ENCODE measurements at places on chromosomes 12 and 14.

GRCh38 chr12:8796831-8797626 is 25.4 kb upstream of the A2ML1 start:
- DNase-seq = no peak

DNA sequence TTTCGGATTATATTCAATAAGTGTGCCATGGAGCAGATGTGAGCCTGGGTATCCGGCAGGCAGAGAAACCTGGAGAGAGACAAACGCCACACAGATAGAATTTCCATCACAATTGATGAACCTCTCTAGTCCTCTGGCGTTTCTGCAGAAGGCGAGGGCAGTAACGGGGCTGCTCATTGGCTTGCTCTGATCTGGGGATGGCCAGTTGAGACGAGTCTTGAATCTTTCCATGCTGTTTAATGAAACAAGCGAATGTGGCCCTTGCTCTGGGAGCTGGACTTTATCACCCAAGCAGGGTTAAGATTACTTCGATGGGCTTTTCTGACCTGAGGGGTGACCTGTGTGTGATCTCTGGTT is 42.4 kb upstream of the CLMN start:
- no peak for DNase-seq

DNA sequence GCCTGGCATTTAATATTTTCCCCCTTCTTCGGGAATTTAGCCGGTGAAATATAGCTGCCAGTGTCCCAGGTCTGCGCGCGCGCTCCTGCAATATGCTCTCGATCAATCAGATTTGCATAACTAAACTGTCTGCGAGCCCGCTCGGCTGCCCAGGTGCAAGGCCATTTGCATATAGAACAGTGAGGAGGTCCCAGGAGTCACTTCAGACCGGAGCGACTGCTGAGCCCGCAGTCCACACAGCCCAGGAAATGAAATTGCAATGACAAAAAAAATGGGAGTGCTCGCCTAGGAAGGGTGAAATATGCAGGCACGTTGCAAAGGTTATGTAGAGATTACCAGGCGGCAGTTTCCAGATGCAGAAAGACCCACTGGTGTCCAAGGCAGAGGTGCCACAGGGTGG is 228.5 kb downstream of the VRK1 start:
- DNase-seq = no peak

GRCh38 chr12:115433014-115433634 is 749.1 kb upstream of the TBX3 start:
- no peak for DNase-seq

DNA sequence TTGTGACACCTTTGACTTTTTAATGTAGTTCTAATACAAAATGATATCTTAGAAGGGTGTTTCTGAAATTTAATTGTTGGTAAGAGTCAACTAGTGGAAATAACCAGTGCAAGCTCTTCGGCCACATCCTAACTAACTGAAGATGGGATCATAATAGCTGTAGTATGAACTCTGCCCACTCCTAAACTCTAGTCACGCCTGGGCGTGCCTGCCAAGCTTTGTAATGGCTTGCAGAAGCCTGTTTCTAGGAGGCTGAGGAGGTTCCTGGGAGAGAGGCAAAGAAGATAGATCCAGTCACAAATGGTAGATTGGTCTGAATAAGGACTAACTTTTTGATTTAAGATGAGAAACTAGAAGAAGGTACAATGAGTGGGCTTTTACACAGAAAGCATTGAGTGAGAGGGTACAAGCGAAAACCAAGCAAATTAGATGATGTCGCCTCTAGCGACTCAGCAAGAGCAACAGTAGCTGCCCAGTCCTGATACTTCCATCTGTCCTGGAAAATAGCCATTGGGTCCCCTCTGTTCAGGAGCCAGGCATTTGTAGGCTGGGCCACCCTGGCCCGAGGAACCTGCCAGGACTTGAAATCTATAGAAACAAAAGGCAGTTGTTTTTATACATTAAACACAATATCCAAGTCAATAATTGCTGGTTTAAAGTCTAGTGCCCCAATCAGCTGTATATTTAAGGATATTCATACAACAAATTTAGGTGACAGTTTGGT is 148.8 kb downstream of the SLC38A4 start:
- no peak for DNase-seq

DNA sequence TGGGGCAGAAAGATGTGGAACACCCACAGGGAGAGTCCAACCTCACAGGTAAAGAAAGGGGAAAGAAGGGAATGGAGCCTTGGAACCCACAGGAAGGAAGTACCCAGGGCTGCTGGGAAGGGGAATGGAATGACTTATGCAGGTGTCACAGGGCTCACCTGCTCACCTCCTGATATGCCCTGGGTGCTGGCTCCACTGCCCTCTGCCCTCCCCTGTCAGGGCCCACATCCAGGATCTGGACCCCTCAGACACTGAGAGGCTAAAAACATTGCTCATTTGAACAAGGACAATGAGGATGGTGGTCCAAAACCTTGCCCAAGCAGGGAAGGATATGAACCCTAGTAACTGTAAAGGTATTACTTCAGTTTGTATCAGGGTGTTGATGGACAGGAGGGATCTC is 19.3 kb downstream of the ZBTB39 start:
- DNase-seq = no peak

DNA sequence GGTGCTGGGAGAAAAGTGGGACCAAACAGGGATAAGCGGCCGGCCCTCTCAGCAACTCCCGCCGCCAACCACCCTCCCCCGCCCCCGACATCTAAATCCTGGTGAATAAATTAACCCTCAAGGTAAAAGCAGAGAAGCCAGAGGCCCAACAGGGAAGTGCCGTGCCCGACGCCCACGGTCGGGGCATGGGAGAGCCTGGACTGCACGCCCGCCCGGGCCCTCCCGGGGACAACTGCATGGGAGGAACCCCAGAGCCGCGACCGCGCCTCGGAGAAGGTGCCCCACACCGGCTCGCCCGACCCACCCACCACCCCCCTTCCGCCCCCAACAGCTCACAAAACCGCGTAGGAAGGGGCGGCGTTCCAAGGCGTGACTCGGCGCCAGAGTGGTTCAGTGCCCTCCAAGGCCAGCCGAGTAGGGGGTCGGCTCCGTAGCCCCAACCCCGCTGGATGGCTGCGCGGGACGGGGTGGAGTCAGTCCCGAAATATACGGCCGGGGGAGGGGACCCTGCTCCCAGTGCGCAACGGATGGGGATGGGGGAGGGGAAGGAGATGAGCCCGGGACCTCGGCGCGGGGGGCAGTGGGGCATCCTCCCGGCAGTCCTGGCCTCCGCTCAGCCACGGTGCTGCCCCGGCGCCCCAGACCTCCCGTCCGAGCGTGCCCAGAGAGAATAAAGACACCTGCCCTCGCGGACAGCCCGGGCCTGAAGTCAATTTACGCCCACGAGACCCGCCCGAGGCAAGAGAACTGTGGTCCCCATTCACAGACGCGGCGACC is 732 bp downstream of the SLC25A29 start:
- DNase-seq = peak; percentile 56

DNA sequence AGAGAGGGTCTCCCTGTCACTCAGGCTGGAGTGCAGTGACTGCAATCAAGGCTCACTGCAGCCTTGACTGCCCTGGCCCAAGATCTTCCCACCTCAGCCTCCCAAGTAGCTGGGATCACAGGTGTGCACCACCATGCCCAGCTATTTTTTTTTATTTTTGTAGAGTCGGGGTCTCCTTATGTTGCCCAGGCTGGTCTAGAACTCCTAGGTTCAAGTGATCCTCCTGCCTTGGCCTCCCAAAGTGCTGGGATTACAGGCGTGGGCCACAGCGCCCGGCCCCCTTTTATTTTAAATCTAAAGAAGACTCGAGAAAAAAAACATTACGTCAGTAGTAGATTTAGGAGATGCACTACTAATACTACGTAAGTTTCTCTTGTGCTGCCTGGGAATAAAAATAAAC is 14.3 kb downstream of the FOS start:
- no peak for DNase-seq

- no peak for DNase-seq
These were observed 41.4 kb upstream of the PTPRO start for GRCh38 chr12:15280930-15281329.

- no peak for DNase-seq
These were observed 82.6 kb upstream of the SLC38A4 start for GRCh38 chr12:46908236-46908935.

DNA sequence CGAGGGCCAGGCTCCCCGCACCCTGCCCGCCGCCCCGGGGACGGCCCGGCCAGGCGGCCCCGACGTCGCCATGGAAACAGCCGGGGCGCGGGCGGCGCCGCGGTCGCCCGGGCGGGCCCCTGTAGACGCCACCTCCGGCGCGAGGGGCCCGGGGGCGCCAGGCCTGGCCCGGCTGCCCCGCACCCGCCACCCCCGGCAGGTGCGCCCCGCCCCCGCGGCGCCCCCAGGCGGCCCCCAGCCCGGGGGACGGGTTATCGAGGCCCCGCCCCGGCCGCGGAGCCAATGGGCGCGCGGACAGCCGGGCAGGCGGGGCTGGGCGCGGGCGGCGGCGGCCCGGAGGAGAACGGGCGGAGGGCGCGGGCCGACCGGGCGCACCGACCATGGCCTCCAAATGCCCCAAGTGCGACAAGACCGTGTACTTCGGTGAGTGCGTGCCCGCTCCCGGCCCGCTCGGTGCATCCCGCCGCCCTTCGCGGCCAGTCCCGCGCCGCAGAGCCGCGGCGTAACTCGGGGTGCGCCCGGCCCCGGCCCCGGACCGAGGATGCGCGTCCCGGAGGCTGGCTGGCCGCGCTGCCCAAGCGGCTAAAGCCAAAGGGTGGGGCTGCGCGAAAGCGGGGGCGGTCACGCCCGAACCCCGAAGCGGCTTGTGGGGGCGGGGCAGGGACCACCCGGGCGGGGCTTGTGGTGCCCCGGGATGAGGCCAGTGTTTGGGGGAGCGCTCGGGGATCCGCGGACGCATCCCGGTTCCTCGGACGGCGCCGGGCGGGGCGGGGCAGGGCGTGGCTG is at the start of gene CRIP2:
TSS of gene CRIP2 (plus strand) at position 339 of the 786 bp plus-strand sequence. CDS start at position 381, 42 bp downstream.
- DNase-seq = no peak

DNA sequence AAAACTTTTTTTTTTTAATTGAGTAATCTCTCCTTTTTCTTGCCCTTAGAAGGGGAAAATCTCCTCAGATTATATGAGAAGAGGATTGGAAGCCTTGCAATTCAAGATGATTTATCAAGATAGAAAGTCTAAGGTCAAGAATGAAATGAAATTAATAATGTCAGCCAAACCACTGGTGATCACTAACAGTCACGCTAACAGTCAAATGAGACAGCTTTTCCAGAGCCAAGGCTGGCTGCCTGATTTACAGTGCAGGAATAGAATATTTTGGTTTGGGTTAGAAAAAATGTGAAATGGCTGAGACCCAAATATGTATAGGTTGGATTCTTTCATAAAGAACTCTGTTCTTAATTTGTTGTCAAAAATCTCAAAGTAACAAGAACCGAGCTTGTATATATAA is 204.3 kb downstream of the PPM1H start:
- DNase-seq = no peak

GRCh38 chr14:68230950-68231717 is 411.6 kb downstream of the RAD51B start:
- no peak for DNase-seq

- DNase-seq = no peak
These were observed 28.0 kb downstream of the ITGA7 start for GRCh38 chr12:55679691-55680090.

GRCh38 chr14:105255021-105255507 is 6.7 kb downstream of the BTBD6 start:
- DNase-seq = no peak

- no peak for DNase-seq
These were observed 334.8 kb upstream of the FAR2 start for GRCh38 chr12:28814246-28814645.

DNA sequence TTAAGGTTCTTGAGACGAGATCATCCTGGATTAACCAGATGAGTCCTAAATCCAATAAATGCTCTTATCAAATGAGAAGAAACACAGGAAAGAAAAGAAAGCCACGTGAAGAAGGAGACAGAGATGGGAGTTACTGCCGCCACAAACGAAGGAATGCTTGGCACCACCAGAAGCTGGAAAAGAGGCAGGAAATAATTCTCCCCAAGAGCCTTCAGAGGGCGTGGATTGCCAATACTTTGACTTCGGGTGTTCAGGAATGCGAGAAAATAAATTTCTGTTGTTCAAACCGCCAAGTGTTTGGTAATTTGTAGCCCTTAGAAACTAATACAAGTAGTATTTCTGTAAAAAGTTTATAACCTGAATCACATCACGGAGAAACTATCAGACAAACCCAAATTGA is 31.3 kb downstream of the ABCD2 start:
- no peak for DNase-seq

GRCh38 chr12:98001430-98001829 is 514.0 kb upstream of the TMPO start:
- no peak for DNase-seq

GRCh38 chr14:96204151-96205058 is at the start of gene BDKRB2:
Gene BDKRB2 (plus strand): TSS chr14:96204839. CDS start chr14:96237108, 32,269 bp downstream.
- DNase-seq = peak; percentile 60

- no peak for DNase-seq
These were observed 33.4 kb upstream of the ERGIC2 start for GRCh38 chr12:29414368-29414767.

DNA sequence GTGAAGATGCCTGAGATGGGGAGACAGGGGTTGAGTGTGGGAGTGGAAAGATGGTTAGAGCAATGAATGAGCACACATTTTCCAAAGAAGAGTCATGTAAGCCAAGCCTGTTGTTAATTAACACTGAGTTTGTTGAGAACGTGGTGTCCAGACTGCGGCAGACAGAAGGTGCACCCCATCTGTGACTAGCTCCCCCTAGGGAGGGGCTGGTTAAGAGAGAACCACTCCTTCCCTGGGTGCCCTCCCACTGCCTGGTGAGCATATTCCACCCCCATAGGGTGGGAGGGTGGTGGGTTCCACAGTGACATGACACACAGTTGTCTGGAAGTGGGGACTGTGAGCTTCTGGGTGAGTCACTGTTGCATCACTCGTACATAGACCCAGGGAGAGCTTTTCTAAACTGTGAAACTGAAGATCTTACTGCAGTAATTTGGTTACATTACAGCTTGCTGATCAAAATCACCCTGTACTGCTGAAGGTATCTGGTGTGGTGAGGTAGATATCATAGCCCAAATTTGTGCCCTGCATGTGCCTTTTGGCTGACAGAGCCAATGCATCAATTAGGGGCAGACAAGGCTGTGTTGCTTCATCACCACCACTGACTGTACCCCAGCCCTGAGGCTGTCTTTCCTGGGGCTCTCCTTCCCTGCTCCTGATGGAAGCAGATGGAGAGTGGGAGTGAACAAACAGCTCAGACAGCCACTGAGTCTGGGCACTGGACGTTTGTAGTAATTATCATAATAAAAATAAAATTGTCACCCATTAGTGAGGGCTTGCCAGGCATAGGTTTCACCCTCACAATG is 150.9 kb downstream of the EMP1 start:
- DNase-seq = no peak

- DNase-seq = no peak
These were observed 68.0 kb downstream of the SPTB start for GRCh38 chr14:64811676-64812075.

DNA sequence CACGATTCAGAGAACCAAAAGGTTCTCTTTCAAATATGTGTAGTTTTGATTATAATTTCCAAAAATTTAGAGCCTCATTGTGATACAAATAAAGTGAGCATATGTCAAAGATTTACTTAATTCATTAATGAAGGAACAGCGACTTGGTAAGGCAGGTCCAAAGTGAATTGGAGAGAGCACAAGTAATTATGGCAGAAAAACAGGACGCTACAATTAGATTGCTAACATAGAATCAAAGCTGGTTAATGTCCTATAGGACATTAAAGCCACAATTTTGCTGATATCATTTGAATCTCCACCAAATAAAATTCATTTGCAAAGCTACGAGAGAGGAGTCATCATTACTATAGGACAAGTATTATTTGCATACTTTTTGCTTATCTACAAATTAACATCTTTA is 164.2 kb downstream of the CCER1 start:
- DNase-seq = no peak
